ENCODE measurements at places on chromosomes 1 and 21. TPM values are rescaled to one million over a fixed set of nuclear protein-coding genes. Genes with fewer than 3 reads are reported as not detected.

DNA sequence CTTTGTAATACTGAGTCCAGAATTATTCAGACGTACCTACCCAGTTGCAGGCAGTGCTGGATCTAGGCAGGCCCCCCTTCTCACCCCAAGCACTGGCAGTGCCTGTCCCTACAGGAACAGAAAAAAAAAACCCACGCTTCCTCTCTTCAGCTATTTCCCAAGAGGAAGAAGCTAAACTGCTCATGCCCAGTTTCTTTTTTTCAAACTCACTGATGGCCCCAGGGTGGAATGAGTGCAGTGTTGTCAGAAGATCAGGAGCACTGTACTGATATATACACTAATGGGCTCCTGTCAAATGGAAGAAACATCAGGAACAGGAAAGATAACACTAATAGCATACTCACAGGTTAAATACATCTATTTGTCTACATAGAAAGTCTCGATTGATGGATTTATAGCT, 28.2 kb upstream of the DOCK7 start:
- no peaks in the 10 kb centered on the region for H3K4me1 ChIP-seq
- DNase-seq, result peak; percentile 34
- no peak overlapping the region for H3K4me3 ChIP-seq
- H3K27me3 ChIP-seq, result no peaks in the 10 kb centered on the region
- no peak overlapping the region for H3K27ac ChIP-seq
- no peaks in the 10 kb centered on the region for H3K36me3 ChIP-seq

GRCh38 chr1:18942340-18942739, 14.1 kb downstream of the IFFO2 start:
- no peak for DNase-seq
- H3K27me3 ChIP-seq, result no peaks in the 10 kb centered on the region
- H3K36me3 ChIP-seq, result no peaks in the 10 kb centered on the region
- H3K4me1 ChIP-seq, result peaks cover 35% of the 10 kb centered on the region
- H3K27ac ChIP-seq, result no peak overlapping the region

GRCh38 chr21:35711661-35712060, 348.7 kb downstream of the SETD4 start:
- peaks cover 20% of the 10 kb centered on the region for H3K27me3 ChIP-seq
- H3K4me1 ChIP-seq, result no peaks in the 10 kb centered on the region
- H3K27ac ChIP-seq, result no peak overlapping the region
- no peaks in the 10 kb centered on the region for H3K36me3 ChIP-seq

GRCh38 chr1:233086961-233087881, 136.8 kb downstream of the NTPCR start:
- H3K27me3 ChIP-seq, result no peaks in the 10 kb centered on the region
- peaks cover 8% of the 10 kb centered on the region for H3K4me1 ChIP-seq
- no peak overlapping the region for H3K27ac ChIP-seq
- DNase-seq, result no peak
- H3K36me3 ChIP-seq, result no peaks in the 10 kb centered on the region
- H3K4me3 ChIP-seq, result no peak overlapping the region

- peaks cover 57% of the 10 kb centered on the region for H3K36me3 ChIP-seq
- no peak overlapping the region for H3K4me3 ChIP-seq
- peak; percentile 19 for DNase-seq
- H3K27me3 ChIP-seq, result no peaks in the 10 kb centered on the region
Observed at GRCh38 chr21:46253610-46254124, 25.1 kb upstream of the LSS start.

- no peak overlapping the region for H3K4me3 ChIP-seq
- peak; percentile 72 for DNase-seq
- H3K27me3 ChIP-seq, result no peaks in the 10 kb centered on the region
- H3K4me1 ChIP-seq, result 0 out of 2 replicates have a peak, but pooled peaks cover 7% of the 10 kb centered on the region
- H3K36me3 ChIP-seq, result no peaks in the 10 kb centered on the region
Observed at GRCh38 chr1:21012937-21013336, 163.8 kb downstream of the EIF4G3 start.

DNA sequence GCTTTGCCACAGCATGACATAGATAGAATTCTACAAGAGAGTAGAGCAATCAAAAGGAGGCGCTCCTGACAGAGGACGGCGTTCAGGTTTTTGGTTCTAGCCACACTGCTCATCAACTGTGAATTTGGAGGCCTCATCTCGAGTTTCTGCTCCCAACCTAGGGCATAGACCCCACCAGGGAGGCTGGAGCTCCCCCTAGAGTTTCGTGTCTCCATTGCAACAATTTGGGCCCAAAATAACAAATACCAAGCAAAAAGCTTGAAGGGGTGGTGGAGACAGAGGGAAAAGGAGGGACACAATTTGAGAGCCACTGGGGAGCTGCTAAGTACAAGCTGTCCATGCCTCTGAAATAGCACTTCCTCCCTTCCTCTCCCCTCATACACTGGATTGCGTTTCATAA, 297.0 kb downstream of the GPATCH2 start:
- no peaks in the 10 kb centered on the region for H3K36me3 ChIP-seq
- no peak overlapping the region for H3K27ac ChIP-seq
- H3K4me1 ChIP-seq, result no peaks in the 10 kb centered on the region
- H3K27me3 ChIP-seq, result no peaks in the 10 kb centered on the region

DNA sequence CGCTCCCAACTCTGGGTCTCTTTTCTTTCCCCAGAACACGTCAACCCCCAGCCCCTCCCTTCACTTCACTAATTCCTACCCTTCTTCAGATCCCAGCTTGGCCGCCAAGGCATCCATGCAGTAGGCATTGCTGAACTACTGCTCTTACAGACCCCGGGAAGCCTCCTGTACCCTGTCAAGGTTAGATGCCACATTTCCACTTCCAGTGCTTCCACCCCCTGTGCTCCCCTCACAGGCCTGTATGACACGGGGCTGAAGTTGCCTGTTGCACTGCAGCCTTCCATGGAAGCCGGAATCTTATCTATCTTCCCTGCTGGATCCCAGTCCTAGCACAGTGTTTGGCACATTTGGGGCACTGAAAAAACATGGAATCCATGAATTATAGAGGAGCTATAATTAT, 99.0 kb upstream of the SOD1 start:
- DNase-seq, result no peak
- H3K27ac ChIP-seq, result no peak overlapping the region
- H3K27me3 ChIP-seq, result peaks cover 19% of the 10 kb centered on the region
- H3K4me1 ChIP-seq, result no peaks in the 10 kb centered on the region
- no peaks in the 10 kb centered on the region for H3K36me3 ChIP-seq

- peak within 1 kb of the TSS; percentile 60 for H3K27ac ChIP-seq
- H3K27me3 ChIP-seq, result no peaks in the 10 kb centered on the region
- peaks cover 10% of the 10 kb centered on the region for H3K4me1 ChIP-seq
- H3K36me3 ChIP-seq, result no peaks in the 10 kb centered on the region
Observed at GRCh38 chr1:168136709-168137514, at the start of gene GPR161. TSS of gene GPR161 (minus strand) at chr1:168136930. CDS start at chr1:168104850, 32,080 bp downstream.

GRCh38 chr1:108034396-108034795, 69.4 kb upstream of the VAV3 start:
- no peaks in the 10 kb centered on the region for H3K4me1 ChIP-seq
- H3K27ac ChIP-seq, result no peak overlapping the region
- H3K36me3 ChIP-seq, result no peaks in the 10 kb centered on the region
- peak; percentile 50 for DNase-seq
- H3K27me3 ChIP-seq, result peaks cover 8% of the 10 kb centered on the region

DNA sequence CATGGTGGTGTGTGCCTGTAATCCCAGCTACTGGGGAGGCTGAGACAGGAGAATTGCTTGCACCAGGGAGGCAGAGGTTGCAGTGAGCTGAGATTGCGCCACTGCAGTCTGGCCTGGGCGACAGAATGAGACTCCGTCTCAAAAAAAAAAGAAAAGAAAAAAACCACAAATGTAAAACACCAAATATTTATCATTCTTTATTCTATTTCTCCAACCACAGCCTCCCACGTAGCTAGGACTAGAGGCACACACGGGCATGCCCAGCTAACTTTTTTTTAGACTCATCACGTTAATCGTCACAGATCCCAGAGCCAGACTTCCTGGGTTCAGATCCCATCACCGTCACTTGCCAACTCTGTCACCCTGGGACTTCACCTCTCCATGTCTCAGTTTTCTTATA, 13.5 kb downstream of the DNAJC16 start:
- H3K27me3 ChIP-seq, result no peaks in the 10 kb centered on the region
- peaks cover 29% of the 10 kb centered on the region for H3K36me3 ChIP-seq
- peak overlapping the region; percentile 39 for H3K27ac ChIP-seq
- peaks cover 24% of the 10 kb centered on the region for H3K4me1 ChIP-seq

GRCh38 chr1:218752126-218752525, 407.0 kb downstream of the TGFB2 start:
- peaks cover 2% of the 10 kb centered on the region for H3K27me3 ChIP-seq
- H3K27ac ChIP-seq, result no peak overlapping the region
- H3K4me3 ChIP-seq, result no peak overlapping the region
- H3K36me3 ChIP-seq, result no peaks in the 10 kb centered on the region

DNA sequence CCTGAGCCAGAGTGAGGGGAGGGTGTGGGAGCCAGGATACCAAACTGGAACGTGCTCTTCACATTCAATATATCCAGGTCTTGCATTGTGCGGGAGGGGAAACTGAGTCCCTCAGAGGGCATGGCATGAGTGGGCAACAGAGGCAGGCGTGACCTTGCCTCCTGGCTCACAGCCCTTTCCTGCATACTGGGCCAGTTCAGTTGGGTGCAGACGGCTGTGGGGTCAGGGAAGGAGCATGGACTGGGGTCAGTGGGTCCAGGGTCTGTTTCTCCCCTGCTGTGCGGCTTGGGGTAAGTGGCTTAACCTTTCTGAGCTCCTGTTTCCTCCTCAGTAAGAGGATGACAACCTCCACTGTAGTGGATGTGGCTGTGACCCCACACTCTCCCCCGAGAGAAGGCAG, 16.6 kb downstream of the SERINC2 start:
- H3K36me3 ChIP-seq, result no peaks in the 10 kb centered on the region
- H3K27ac ChIP-seq, result no peak overlapping the region
- no peak overlapping the region for H3K4me3 ChIP-seq
- no peaks in the 10 kb centered on the region for H3K27me3 ChIP-seq
- no peaks in the 10 kb centered on the region for H3K4me1 ChIP-seq

- no peak overlapping the region for H3K4me3 ChIP-seq
- H3K27me3 ChIP-seq, result no peaks in the 10 kb centered on the region
- H3K27ac ChIP-seq, result no peak overlapping the region
- no peak for DNase-seq
- no peaks in the 10 kb centered on the region for H3K36me3 ChIP-seq
Observed at GRCh38 chr1:55530749-55531478, 315.8 kb upstream of the USP24 start.

DNA sequence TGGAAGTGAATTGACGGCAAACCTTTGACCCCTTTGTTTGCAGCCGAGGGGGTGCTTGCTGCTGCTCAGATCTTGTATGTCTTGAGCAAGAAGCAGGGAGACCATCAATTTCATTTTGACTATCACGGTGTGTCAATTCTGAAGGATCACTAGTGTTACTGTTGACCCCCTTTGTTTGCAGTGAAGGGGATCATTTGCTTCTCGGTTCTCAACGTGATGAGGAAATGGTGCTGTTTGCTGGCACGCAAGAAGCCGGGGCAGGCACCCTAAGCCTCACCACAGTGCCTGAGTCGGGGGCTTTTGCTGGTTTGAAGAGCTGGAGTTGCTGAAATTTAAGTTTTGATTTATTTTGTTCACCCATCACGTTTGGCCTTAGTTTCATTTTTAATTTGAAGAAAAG, 7.5 kb downstream of the RBM15 start:
- peaks cover 28% of the 10 kb centered on the region for H3K36me3 ChIP-seq
- no peak overlapping the region for H3K27ac ChIP-seq
- no peaks in the 10 kb centered on the region for H3K27me3 ChIP-seq
- no peak overlapping the region for H3K4me3 ChIP-seq

GRCh38 chr1:71695084-71695483, 587.3 kb downstream of the NEGR1 start:
- no peaks in the 10 kb centered on the region for H3K36me3 ChIP-seq
- no peaks in the 10 kb centered on the region for H3K27me3 ChIP-seq
- no peak for DNase-seq
- no peaks in the 10 kb centered on the region for H3K4me1 ChIP-seq

DNA sequence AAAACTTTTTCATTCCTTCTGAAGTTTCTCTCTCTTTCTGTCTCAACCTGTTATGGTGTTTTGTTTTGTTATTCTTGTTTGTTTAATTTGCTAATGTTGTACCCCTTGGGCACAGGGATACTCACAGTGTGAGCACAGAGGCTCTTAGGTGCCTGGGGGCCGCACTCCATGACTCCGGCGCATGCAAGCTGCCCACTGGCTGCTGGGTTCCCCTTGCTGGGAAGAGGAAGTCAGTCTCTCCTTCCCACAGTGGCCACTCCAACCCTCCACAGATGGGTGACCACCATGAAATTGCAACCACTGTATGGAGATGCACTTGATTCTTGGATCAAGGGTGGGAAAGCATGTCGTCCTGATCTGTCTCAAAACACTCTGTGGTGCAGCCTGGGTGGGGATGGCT, 4.6 kb upstream of the CD1A start:
- H3K36me3 ChIP-seq, result no peaks in the 10 kb centered on the region
- no peaks in the 10 kb centered on the region for H3K27me3 ChIP-seq
- DNase-seq, result no peak
- no peak overlapping the region for H3K27ac ChIP-seq
- no peaks in the 10 kb centered on the region for H3K4me1 ChIP-seq

GRCh38 chr1:226223786-226224244, 351 bp downstream of the MIXL1 start:
- no peaks in the 10 kb centered on the region for H3K36me3 ChIP-seq
- peak overlapping the region; percentile 63 for H3K4me3 ChIP-seq
- peak; percentile 34 for DNase-seq
- no peak overlapping the region for H3K27ac ChIP-seq
- H3K27me3 ChIP-seq, result peaks cover 11% of the 10 kb centered on the region

- no peaks in the 10 kb centered on the region for H3K36me3 ChIP-seq
- no peak overlapping the region for H3K4me3 ChIP-seq
- no peak overlapping the region for H3K27ac ChIP-seq
- no peak for DNase-seq
- H3K4me1 ChIP-seq, result no peaks in the 10 kb centered on the region
Observed at GRCh38 chr1:101484689-101485338, 248.0 kb downstream of the S1PR1 start.

DNA sequence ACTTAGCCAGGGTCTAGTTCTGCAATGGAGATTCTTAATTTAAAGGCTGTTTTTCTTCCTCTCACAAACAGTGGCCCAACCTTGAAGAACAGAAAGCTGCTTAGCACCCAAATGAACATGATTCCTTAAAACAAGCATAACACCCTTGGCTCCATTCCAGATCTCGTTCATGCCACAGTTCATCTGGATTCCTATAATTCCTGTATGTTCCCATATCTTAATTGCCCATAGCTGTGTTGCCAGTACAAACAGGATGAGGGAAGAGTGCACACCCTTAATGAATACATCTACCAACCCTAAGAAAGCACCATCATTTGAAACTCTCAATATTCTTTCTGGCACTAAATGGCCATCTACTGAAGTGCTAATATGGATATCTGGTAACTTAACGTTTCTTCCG, 45.5 kb downstream of the TGFB2 start:
- no peaks in the 10 kb centered on the region for H3K27me3 ChIP-seq
- no peak overlapping the region for H3K4me3 ChIP-seq
- no peaks in the 10 kb centered on the region for H3K36me3 ChIP-seq
- H3K4me1 ChIP-seq, result peaks cover 4% of the 10 kb centered on the region
- no peak overlapping the region for H3K27ac ChIP-seq

GRCh38 chr1:109849655-109850054, 61.0 kb upstream of the CSF1 start:
- H3K27ac ChIP-seq, result no peak overlapping the region
- no peaks in the 10 kb centered on the region for H3K36me3 ChIP-seq
- no peak overlapping the region for H3K4me3 ChIP-seq
- no peak for DNase-seq

SPATA45 gene
- not detected for total RNA-seq

SMYD3 gene
- 39.1 TPM for total RNA-seq

JAM2 gene
- total RNA-seq, result 1.9 TPM

C2CD4D gene
- 0.13 TPM for total RNA-seq

SIM2 gene
- not detected for total RNA-seq

NBPF4 gene
- not detected for total RNA-seq

PTGER3 gene
- 0.63 TPM for total RNA-seq

NMNAT2 gene
- total RNA-seq, result 2.4 TPM

OR2T27 gene
- not detected for total RNA-seq

KCNN3 gene
- not detected for total RNA-seq

Data from GM23248 (cell line).